ENCODE measurements at places on chromosomes 11 and 22.

GRCh38 chr11:112270551-112271180 is 10.0 kb upstream of the PLET1 start:
- no peak for DNase-seq

DNA sequence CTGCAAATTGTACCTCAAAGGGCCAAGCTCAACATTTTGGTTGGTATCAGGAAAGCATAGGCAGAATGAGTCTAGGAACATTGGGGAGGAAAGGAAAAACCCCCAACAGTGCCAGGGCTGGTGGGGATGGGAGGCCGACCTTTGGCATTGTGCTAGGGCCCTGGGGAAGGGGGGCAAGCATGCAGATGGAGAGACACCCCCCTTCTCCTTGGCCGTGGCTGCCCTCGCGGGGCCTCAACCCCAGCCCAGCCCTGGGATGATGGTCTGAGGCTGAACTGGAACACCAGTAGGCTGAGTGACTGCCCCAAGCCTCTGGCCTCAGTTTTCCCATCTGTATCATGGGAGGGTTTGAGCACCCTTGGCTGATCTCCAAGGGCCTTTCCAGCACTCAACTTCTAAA is 40.0 kb downstream of the GDPD5 start:
- DNase-seq = no peak

DNA sequence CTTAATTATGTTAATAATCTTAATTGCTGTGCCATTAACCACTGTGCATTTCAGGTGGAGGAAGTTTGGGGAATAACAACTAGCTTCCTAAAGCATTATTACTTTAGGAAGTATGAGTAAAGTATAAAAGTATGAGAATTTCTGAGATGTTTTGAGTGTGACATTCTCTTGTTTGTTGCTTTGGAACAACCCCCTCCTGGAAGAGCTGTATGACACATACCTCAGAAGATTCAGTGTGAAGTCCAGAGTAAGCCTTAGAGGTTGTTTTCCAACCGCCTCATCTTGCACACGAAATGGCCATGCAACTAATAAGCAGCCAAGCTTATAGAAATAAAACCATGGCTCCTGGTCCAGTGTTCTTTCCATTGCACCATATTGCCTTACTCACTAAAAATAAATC is 21.7 kb downstream of the CCDC81 start:
- DNase-seq = no peak

- no peak for DNase-seq
Observed at GRCh38 chr11:123316003-123316402, 114.1 kb upstream of the GRAMD1B start.

GRCh38 chr22:45526281-45526680 is 23.6 kb downstream of the FBLN1 start:
- no peak for DNase-seq

GRCh38 chr11:122229481-122230384 is 113.7 kb upstream of the BLID start:
- no peak for DNase-seq

All from stimulated activated naive B cell treated with anti-CD40 and anti-IgM and Interleukin-4, amounts not matched to agents 10 μg/mL and 1 μg/mL and 100 μg/mL, for 72 hours (primary cell).